ENCODE measurements at places on chromosomes 11 and 22.
A peak's percentile ranks its signal among the peaks of the same experiment; 100 is the strongest.

GRCh38 chr22:48957987-48958321, 869.7 kb downstream of the BRD1 start:
- no peak for DNase-seq

DNA sequence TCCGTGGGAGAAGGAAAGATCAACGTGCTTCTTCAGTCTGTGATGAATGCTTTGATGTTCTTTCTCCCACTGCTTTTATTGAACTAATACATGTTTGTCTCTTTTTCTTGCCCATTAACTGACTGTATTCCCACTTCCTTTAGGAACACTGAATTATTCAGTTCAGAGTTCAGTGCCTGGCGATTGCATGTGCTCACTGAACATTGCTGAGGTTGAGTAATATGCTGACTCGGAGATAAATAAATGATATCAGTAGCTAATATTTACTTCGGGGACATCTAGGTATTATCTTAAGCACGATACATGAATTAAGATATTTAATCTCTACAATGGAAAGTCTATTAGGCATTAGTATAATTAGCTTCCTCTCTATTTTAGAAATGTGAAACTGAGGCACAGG, 102.3 kb upstream of the OR5AK2 start:
- peak; percentile 20 for DNase-seq

- DNase-seq, result no peak
Observed at GRCh38 chr11:35955636-35956035, 11.8 kb downstream of the LDLRAD3 start.

- DNase-seq, result no peak
Observed at GRCh38 chr11:66448523-66448922, 9.9 kb upstream of the MRPL11 start.

DNA sequence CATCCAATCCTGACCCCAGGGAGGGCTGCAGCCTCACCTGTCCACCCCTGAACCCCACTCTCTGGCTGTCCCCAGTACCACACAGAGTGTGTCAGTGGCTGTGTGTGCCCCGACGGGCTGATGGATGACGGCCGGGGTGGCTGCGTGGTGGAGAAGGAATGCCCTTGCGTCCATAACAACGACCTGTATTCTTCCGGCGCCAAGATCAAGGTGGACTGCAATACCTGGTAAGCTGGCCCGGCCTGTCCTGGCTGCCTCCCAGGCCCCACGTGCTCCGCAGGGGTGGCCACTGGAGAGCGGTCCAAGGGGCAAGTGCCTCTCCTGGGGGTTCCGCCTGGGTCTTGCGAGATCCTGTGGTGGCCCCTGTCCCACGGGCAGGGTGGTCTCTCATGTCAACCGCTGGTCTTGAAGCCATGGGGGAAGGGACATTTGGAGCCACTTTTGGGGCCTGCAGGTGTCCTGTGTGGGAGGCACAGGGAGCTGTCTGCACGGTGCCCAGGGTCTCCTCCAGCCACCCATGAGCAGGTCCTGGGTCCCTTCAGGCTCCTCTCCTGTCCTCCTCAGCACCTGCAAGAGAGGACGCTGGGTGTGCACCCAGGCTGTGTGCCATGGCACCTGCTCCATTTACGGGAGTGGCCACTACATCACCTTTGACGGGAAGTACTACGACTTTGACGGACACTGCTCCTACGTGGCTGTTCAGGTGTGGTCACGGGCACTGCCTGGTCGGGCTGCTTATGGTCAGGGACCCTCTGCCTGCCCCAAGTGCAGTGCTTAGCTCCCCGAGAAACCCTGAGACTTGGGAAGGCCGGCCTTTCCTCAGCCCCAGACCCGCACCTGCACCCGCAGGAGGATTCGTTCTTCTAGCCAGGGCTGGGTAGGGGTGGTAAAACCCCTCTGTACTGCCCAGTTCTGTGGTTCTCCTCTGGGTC, 11.8 kb downstream of the MUC2 start:
- peak; percentile 35 for DNase-seq

DNA sequence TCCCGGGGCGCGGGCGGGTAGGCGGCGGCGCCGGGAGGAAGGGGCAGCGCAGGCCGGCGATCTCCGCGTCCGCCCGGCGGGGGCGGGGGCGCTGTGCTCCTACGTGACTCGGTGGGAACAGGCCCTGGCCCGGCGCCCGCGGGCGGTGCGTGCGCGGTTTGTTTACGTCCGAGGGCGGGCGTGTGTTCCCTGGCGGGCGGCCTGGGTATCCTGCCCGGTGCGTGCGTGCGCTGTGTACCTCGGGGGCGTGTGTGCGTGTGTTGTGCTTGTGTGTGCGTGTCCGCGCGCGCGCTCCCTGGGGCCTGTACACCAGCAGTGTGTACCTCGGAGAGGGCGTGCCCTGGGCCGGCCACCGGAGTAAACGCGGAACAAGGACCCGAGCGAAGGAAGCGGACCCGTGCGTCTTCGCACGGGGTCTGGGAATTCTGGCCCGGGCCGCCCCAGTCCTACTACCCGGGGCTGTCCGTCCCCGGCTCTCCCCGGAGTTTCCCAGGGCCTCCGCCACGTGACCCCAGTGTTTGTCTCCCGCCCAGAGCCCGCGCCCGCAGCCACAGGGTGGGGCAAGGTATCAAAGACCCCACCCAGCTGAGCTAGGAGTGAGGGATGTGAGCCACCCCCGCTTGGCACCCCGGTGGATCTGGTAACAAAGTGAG, 769 bp downstream of the MAFF start:
- peak; percentile 90 for DNase-seq
